Stimulated activated CD4-positive, alpha-beta T cell treated with anti-CD3 and anti-CD28 coated beads, Interleukin-4, amount 100 ng/mL, for 48 hours (primary cell): ENCODE measurements at places on chromosomes 3 and 15.
A peak's percentile ranks its signal among the peaks of the same experiment; 100 is the strongest.

- no peak for DNase-seq
Measured at GRCh38 chr3:36364260-36364659, 16.0 kb upstream of the STAC start.

- no peak for DNase-seq
Measured at GRCh38 chr3:32755761-32756160, 62.0 kb upstream of the TRIM71 start.

DNA sequence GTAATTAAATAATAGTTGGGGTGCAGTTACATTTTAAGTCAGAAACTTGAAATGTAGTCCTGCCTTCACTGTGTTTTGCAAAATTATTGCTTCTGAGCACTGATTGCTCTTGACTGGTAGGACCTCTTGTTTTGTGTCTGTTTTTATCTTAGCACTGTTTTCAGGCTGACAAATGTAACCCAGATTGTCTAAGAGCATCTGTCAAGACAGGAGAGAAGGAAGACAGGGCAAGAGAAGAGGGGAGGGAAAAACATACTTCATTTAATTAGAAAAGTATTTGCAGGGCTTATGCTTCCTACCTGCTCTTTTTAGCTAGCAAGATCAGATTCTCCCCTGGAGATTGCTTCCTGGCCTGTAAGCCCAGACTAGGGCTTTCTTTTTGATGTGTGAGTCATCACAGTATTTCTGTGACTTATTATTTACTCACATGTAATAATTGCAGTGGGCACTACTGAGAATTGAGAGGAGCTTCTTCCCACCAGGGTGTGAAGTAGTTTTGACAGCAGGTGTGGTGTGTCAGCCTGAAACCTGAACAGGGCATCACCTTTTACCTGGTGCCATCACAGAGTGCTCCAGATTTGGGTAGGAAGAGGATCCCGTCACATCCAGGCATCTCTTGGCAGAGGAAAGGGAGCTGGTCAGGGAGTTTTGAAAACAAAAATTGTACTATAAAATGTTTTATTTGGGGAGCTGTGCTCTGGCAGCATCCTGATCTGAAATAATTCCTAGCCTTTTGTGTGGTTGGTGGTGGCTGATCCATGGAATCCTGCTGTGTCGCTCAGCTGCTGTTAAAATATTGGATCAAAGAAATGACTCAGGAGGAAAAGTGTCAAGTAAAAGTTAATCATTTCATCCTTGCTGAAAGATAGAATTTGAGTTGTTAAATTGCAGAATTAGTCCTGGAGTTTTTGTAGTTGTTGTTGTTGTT, 98.2 kb downstream of the TMEM108 start:
- no peak for DNase-seq

DNA sequence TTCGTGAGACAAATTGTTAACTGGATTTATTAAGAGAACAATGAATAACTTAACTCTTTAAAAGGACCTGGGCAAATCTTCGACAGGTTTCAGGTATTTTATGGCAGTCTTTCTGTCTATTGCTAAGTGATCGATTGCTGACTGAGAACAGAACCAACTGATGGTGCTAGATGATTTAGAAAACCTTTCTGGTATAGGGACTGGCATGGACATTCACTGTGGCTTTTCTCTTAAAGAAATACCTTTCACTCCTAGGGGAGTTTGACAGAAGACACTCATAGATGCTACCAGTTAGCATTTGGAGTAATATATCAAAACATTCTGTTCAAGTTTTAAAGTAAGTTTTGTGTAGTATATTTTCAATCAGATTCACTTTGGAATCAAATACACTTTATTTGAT, 654 bp downstream of the PPARG start:
- DNase-seq = no peak

GRCh38 chr3:123412811-123413604, 35.9 kb downstream of the ADCY5 start:
- DNase-seq = no peak

DNA sequence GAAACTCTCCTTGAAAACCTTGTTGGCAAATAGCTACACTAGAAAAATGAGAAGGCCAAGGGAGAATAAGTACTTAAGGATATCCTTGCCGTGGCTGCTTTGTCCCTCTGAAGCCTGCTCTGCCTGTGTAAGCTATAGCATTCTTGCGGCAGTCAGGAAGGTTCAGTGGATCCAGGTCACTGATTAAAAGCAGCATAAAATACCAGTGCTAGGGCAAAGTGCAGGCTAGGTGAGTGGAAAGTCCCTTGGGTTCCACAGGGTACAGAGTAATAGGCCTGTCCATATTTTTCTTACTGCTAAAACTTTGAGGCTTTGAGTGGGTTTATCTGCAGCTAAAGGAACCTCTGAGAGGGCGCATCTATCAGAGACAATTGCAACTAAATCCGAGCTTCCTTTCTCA, 10.3 kb downstream of the CXCR6 start:
- DNase-seq = no peak

DNA sequence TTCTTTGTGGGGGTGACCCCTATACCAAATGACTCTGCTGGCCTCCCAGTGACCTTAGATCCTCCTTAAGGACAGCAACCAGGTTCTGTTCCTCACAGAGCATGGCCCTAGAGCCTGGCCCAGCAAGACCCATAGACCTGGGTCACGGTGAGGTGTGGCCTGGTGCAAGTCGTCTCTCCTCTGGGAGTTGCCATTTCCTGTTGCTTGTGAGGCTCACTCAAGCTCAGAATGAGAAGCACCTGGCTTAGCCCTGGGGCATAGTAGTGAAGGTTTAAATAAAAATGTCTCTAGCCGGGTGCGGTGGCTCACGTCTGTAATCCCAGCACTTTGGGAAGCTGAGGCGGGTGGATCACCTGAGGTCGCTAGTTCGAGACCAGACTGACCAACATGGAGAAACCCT, 131.3 kb downstream of the SMAD6 start:
- DNase-seq = no peak

DNA sequence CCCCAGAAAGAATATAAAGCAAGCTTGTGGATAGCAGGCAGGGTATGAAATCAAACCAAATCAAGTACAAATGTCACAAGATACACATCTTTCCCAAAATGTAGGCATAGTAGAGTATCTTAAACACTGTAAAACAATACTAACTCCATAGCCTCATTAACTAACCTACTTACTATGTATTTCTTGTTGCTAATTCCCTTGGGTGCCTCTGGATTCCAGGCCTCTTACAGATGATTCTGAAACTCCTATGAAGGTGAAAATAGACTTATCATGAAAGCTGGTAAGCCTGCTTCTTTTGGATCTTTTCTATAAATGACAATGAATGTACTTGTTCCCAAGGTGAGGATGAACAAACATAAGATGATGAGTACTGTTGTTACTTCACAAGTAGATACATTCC, 93.8 kb downstream of the FRMD5 start:
- no peak for DNase-seq

- DNase-seq = no peak
Measured at GRCh38 chr3:29100292-29100691, 180.6 kb upstream of the RBMS3 start.

DNA sequence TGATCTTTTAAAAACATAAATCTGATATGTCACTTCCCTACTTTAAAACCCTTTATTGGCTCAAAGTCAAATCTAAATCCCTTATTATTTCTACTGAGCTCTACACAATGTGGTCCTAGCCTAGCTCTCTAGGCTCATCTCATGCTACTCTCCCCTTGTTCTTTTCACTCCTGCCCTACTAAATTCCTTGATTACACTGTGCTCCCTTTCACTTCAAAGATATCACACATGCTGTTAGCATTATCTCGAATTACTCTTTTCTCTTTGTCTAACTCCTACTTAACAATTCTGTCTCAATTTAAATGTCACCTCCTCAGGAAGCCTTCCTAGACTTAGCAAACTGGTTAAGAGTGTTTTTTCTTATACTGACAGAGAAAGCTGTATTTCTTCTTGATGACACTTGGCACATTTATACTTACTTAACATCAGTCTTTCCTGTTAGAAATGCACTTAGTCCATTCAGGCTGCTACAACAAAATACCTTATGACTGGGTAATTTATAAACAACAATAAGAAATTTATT, 102.0 kb downstream of the SCAPER start:
- no peak for DNase-seq

DNA sequence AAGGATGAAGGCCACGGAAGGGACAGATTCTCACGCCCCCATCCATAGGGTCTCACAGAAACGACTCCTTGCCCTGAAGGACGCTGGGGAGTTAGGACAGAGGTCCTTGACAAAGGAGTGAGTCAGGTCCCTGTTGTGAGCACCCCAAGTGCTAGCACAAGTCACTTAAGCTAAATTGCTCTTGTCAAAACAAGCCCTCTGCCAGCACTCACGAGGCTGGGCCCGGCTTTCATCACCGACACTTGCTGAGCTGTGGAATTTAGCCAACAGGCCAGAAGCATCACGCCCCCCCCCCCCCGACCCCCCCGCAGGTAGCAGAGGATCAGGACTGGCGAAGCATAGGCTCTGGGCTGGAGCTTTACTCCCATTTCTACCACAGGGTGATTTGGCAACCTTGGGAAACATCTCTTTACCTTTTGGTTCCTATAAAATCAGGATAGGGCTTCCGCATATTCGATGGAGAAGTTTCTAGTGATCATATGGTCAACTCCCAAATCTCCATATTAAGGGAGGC, 75.4 kb downstream of the ADCY5 start:
- DNase-seq = no peak

DNA sequence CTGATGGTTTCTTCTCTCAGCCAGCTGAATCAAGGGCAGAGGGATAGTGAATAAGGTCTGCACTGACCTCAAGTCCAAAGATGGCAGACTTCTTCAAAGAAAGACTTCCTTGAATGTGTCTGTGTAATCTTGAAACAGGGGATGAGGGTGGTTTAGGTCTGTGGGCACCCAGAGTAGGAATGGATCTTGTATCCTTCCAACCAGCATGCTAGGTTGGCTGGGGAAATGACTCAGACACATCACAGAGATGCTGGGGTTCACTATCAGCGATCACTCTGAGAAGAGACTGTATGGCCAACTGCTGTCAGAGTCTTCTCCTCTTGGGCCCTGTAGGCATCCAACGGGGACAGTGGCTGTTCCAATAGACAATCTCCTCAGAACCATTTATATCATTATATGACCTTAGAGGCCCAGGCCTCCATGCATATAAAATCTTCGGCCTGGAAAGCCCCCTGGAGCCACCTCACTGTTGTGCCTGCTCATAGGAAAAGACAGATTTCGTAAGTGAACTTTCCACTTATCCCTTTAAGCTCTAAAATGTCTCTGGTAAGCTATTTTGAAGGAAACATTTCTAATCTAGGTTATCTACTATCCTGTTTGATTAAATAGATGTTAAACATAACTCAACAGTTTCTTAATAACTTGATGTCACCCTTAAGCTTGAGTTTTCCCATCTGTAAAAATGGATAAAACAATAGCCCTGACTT, 58.5 kb downstream of the TIPARP start:
- DNase-seq = no peak

DNA sequence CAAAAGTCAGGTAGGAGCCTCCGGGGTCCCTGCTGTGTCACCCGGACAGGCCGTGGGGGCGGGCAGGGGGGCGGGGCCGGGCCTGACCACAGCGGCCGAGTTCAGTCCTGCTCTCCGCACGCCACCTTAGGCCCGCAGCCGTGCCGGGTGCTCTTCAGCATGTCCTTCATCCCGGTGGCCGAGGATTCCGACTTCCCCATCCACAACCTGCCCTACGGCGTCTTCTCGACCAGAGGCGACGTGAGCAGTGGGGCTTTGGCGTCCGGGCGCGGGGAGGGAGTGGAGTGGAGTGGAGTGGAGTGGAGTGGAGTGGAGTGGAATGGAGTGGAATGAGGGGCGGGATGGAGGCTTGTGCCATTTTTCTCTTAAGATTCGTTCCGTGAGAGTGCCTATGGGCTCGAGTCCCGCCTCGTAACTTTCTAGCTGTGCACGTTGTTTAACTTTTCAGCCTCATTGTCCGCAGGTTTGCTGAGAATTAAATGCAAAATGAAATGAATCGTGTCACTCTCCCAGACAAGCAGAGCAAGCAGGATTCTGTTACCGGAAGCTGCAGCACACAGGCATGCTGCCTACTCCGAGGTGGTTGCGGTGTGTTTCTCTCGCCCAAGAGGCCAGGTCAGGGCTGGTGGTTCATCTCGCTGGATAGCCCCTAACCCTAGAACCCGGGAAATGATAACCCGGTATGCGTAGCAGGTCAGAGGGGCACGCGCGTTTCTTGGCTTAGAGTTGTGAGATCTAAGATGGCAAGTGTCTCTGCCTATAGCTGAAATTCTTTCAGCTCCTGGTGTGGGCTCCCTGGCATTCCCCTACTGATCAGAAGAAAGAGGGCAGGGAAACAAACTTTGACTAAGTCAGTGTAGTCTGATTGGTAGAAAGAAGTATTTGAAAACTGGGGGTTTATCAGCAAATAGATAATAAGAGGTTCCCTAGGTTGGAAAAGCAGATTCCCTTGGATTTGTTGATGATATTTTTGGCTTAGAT, at the start of gene FAH:
Gene FAH, plus strand, starts transcription at position 104 of the 981 bp plus-strand sequence. Its CDS starts 56 bp downstream, at position 160.
- peak; percentile 15 for DNase-seq

GRCh38 chr3:177057768-177058167, 139.5 kb downstream of the TBL1XR1 start:
- DNase-seq = peak; percentile 35

GRCh38 chr3:30321065-30321464, 285.3 kb upstream of the TGFBR2 start:
- DNase-seq = no peak

- DNase-seq = no peak
Measured at GRCh38 chr3:12230406-12230805, 58.5 kb upstream of the PPARG start.

DNA sequence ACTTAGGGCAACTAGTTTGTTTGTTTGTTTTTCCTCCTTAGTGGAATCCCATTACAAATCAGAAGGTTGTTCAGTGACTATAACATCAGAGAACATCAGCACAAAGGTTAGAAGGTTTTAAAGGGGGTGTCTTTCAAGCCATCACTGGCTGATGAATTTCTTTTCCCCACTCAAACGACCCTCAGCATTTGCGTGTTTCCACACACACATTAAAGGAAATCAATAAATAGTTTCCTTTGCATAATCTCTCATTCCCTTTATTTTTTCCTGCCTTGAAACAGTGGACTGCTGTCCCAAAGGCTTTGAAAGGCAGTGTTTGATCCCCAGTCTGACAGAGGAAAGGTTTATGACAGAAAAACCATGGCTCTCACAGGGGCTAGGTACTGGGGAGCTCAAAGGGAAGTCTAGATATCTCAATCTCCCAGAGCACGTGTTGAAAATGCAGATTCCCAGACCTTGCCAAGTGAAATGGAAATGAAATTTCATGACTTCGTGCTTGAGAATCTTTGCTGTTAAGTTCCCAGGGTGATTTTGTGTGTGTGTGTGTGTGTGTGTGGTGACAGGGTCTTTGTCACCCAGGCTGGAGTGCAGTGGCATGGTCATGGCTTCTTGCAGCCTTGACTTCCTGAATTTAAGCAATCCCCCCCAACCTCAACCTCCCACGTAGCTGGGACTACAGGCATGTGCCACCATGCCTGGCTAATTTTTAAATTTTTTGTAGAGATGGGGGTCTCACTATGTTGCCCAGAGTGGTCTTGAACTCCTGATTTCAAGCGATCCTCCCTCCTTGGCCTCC, 2.2 kb upstream of the INTS14 start:
- no peak for DNase-seq

GRCh38 chr3:155281912-155282311, 11.6 kb downstream of the STRIT1 start:
- no peak for DNase-seq

GRCh38 chr15:25244731-25245585, 193.9 kb downstream of the UBE3A start:
- DNase-seq = no peak
